ENCODE measurements at places on chromosomes 16 and 17.

- DNase-seq, result no peak
Observed at GRCh38 chr17:29533976-29534375, 32.9 kb downstream of the ABHD15 start.

DNA sequence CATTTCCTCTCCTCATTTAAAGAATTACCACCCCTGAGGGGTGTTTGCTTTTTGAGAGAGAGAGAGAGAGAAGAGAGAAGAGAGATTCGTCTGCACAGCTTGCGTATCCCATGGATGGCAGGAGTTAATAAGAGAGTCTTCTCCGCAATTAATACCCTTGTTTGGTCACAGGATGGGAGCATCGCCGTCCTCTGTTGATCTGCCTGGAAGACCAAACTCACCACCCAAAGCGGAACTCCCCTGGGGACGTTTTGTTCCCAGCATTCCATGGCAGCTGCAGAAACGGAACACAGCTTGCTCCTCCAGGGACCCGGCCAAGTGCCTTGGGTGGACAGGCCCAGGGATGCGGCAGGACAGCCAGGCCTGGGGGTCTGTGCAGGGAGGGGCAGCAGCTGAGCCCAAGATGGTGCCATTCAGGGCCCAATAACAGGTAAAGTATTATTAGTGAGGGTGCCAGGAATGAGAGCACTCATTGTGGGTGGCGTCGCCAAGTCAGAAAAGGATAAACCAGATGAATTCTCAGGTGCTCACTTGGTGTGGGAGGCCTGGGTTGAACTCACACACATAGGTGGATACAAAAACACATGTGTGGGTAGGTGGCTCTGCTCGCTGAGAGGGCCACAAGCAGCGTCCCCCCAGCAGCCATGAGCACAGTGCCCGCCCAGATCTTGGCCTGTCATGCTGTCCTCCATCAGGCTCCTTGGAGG is 83.1 kb downstream of the NT5M start:
- DNase-seq, result no peak

GRCh38 chr16:28538733-28539596 is at the start of gene NUPR1:
TSS of gene NUPR1 (minus strand) at chr16:28538974. CDS start at chr16:28538907, 67 bp downstream.
- DNase-seq, result peak; percentile 58

DNA sequence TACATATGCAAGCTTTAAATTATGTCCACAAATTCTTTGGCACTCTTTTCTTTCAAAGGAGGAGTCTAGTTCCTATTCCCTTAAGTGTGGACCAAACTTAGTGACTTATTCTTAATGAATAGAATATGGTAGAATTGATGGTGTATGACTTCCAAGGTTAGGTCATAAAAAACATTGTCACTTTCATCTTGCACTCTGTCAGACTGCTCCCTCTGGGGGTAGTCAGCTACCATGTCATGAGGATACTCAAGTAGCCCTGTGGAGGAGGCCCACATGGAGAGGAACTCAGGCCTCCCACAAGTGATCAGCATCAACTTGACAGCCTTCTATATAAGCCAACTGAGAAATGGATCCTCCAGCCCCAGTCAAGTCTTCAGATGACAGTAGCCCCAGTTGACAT is 58.0 kb upstream of the SCNN1B start:
- DNase-seq, result no peak

GRCh38 chr17:45149669-45150664 is 1.7 kb downstream of the HEXIM1 start:
- DNase-seq, result peak; percentile 46

DNA sequence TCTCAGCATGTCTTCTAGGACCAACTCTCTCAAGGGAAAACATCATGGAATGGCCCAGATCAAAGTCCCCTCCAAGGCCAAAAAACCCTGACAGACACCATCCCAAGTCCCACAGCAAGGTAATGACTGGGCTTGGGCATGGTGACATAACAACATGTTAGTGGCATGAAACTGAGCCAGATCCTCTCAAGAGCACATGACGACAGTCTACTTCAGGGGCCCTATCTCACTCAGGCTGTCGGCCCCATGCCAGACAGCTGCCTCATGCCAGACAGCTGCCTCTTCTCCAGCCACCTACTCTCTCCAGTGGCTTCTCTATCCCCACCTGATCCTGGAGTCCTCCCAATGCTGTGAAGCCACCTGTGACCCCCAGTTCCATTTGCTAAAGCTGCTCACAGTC is 18.4 kb downstream of the HSD11B2 start:
- no peak for DNase-seq

GRCh38 chr16:80993307-80993706 is 13.4 kb downstream of the CMC2 start:
- DNase-seq, result no peak

DNA sequence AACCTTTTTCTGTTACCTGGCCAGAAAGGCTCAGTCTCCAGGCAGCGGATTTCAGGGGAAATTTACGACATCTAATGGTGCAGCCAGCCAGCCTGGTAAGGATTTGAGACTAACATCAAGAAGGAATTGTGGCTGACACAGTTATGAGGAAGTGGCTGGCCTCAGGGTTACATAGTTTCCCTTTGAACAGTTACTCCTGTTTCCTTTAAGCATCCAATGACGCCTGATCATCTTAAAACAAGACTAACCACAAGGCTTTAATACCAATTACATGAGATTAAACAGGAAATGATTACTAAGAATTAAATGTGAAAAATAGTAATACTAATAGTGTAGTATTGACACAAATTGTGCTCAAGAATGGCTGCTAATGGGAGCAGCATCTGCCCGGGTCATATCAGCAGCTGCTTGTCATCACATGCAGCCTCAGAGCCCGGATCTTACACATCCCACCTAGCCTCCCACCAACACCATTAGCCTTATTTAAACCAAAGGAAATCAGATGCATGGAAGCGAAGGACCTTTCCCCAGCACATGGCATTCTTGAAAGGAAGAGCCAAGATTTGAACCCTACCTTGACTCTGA is 431.8 kb downstream of the PMP22 start:
- no peak for DNase-seq

GRCh38 chr17:75124041-75124818 is 7.3 kb downstream of the NT5C start:
- no peak for DNase-seq

DNA sequence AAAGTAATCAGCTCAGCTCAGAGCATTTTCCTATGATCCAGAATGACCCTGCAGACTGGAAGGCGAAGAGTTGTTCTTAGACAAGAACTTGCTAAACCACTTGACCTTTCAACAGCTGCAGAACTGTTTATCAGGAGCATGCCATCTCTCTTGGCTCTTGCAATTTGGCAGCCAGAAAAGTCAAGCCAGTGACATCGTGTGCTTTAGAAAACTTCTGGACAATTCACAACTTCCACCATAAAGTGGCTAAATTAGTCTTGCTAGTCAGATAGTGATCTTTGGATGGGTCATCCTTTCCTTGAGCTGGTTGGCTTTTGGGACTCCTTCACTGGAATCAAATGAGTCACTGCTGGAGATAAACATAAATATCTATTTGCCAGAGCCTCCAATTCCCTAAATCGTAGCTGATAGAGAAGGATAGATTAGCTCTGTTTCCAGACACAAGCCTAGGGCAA is 146.5 kb downstream of the MAP2K6 start:
- DNase-seq, result peak; percentile 9

DNA sequence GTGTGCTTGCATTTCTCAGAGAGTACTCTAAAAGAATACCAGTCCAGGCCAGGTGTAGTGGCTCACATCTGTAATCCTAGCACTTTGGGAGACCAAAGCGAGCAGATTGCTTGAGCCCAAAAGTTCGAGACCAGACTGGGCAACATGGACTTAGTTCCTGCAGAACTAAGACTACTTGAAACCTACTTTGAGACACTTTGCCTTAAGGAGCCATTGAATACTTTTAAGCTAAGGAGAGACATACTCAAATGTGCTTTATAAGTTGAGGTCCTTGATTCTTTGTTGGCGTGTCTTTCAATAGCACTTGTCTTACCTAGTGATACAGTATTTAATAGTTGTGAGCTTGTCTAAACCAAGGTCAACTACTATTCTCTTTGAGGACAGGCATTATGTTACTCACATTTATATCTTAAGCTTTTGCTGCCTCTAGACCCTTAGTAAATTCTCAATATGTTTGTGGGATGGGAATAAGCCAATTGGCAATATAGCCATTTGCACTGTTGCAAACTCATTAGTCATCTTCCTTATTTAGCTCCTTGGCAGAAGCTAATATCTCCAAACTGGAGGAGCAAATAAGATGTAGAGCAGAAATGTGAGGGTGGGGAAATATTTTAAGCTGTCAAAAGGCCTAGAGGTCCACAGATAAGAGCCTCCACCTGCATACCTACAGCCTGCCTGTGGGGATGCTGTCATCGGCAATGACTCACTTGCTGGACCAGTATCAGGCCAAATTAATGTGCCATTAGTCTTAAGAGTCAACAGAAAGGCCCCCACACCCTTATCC is 16.3 kb downstream of the SCPEP1 start:
- no peak for DNase-seq

DNA sequence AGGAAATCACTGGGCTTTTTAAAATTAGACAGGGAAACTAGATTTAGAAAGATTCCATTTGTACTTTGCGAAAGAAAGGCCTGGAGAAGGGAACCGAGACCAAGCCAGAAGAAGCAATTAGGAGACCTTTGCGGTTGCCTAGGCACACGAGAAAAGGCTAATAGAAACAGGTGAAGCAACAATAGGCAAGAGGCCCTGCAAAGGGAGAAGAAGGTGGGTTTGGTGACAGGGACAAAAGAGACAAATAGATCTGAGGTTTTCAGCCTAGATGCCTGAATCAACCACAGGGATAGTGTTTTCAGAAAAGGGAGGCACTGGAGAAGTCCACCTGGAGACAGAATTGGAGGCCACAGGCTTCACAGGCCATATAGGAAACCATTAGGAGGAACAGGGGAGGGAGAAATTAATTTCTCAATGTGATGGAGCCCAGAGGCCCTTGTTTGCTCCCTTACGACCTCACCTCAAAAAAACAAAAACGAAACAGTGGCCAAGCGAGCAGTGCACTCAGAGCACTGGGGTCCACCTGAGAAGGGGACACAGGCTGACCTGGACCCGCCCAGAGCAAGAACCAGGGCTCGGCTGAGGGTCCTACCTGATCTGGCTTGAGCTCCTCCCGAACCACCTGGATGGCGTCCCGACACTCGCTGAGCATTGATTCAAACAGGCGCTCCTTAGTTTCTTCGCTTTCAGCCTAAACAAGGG is 22.3 kb downstream of the SRP68 start:
- DNase-seq, result no peak

GRCh38 chr17:20223808-20224328 is 214.7 kb downstream of the SPECC1 start:
- DNase-seq, result no peak

- no peak for DNase-seq
Observed at GRCh38 chr17:3034578-3034920, 28.9 kb downstream of the OR1D5 start.

DNA sequence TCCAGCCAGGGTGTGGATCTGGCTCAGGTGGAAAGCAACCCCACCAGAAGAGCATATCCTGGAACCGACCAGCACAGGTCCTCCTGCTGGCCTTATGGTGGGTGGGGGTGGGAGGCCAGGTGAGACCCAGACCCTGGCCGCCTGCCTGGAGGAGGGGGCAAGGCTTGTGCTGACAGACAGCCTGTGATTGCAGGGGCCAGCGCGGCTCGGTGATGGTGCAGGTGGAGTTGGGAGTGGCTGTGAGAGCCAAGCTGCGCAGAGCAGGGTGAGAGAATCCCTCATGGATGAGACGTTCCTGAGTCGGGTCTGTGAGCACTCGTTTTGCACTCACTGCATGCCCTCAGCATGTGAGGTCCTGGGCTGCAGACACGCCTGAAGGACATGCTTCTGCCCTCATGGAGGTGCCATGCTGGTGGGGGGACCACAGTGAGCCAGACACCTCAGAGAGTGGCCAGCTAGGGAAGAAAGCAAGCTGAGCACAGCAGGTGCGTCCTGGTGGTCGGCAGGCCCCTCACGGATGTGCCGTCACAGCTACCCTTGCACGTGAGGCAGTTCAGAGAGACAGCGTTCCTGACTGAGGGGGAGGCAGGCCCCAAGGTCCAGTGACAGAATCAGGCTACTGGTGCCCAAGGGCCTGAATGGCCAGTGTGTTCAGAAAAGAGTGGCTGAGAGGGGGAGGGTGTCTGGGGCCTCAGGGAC is 3.8 kb upstream of the KCNJ12 start:
- no peak for DNase-seq

DNA sequence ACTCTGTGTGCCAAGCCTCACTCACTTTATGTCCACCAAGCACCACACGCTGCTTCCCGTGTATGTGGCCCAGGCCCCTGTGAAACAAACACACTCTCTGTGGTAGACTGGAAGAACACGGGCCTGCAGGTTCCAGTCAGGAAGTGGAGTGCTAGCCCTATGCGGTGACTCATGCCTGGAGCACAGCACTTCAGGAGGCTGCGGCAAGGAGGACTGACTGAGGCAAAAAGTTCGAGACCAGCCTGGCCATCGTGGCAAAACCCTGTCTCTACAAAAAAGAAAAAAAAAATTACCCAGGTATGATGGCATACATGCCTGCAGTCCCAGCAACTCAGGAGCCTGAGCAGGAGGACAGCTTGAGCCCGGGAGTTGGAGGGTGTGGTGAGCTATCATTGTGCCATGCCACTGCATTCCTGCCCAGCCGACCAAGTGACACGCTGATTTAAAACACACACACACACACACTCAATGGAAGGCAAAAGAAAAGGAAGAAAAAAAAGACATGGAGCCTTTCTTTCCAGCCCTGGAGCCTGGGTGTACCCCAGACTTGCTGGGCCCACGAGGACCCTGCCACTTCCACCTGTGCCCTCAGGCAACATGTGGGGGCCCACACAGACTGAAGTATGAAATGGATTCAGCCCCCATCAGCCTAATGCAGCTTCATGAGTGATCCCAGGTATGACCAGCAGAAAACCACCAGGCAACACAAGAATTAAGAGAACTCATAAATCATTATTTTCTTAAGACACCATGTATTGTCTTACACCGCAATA is 126.6 kb downstream of the ANKRD11 start:
- DNase-seq, result peak; percentile 62

DNA sequence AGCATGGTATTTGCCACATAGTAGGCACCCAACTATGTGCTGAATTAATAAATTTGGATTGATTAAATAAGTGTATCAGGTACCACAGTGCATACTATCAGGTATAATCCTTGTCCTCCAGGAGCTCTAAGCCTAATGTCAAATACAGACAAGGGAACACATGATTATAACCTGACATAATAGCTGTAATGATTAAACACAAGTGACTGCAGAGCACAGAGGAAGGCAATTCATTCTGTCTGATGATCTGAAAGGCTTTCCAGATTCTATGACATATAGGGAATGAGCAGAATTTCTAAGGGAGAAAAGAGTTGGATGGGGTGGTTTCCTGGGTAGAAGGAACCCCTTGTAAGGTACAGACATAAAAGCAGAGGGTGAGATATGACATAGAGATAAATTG is 273.5 kb downstream of the KIF2B start:
- DNase-seq, result no peak

GRCh38 chr17:7438656-7439460 is 454 bp upstream of the FGF11 start:
- no peak for DNase-seq

DNA sequence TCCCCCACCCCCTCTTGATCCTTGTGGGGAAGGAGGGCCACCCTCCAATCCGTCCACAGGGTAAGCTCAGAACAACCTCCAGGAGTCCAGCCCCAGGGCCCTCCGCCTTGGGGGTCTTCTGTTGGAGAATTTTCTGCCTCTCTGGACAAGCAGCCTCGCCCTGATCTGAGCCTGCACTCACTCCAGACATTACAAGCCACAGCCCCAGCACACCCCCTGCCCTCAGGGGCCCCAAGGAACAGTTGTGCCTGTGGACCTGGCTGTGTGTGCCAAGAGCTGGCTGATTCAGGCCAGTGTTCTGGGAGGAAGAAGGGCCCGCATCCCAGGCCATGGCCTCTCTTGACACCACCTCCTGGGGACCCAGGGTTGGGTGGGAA is 477 bp upstream of the ARHGAP27 start:
- no peak for DNase-seq

GRCh38 chr17:48930435-48930873 is 14.2 kb downstream of the SNF8 start:
- no peak for DNase-seq
